ENCODE measurements at places on chromosomes 4 and X. TPM values are rescaled to one million over a fixed set of nuclear protein-coding genes. Genes with fewer than 3 reads are reported as not detected.
A peak's percentile ranks its signal among the peaks of the same experiment; 100 is the strongest.

DNA sequence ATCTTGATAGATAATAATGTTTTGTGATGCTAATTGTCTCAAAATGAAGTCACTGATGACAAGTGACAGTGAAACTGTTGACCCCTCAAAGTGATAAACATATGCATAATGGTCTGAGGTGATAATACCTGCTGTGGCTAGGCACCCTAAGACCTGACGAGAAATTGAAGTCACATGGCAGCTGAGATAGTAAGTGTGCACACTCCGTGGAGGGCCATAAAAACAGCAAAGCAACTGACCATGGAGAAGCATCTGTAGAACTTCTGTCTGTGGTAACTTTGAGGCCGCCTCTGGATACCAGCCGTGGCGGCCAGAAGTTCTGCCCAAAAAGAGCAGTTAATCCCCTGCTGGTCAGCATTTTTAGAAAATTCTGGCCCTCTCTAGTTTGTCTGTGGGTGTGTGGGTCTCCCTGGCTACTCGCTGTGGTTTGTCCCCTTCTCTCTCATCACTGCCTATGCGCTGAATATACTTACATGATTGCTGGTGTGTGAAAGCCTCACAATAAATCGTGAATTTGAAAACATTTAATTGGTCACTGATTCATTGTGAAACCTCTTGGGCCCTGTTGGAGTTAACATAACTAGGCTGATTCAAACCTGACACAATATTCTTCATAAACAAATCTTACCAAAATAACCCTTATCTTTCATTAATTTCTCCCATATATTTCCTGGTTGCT lies 50.6 kb downstream of the CCDC149 start:
- no peak for DNase-seq

DNA sequence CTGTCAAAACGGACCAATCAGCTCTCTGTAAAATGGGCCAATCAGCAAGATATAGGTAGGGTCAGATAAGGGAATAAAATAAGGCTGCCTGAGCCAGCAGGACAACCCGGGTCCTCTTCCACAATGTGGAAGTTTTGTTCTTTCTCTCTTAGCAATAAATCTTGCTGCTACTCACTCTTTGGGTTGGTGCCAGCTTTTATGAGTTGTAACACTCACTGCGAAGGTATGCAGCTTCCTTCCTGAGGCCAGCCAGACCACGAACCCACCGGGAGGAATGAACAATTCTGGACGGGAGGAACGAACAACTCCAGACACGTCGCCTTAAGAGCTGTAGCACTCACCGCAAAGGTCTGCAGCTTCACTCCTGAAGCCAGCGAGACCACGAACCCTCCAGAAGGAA lies 287.8 kb downstream of the RAPGEF2 start:
- DNase-seq = peak; percentile 98

GRCh38 chr4:101265816-101266172 lies 81.5 kb downstream of the PPP3CA start:
- DNase-seq = no peak

TRIM61 gene
- total RNA-seq = 3.9 TPM

ATP1B4 gene
- not detected for total RNA-seq

MAGEB10 gene
- not detected for total RNA-seq

TLL1 gene
- total RNA-seq = 0.31 TPM

BTC gene
- total RNA-seq = 1.0 TPM
